ENCODE measurements at places on chromosomes 5 and 9.
A peak's percentile ranks its signal among the peaks of the same experiment; 100 is the strongest.

DNA sequence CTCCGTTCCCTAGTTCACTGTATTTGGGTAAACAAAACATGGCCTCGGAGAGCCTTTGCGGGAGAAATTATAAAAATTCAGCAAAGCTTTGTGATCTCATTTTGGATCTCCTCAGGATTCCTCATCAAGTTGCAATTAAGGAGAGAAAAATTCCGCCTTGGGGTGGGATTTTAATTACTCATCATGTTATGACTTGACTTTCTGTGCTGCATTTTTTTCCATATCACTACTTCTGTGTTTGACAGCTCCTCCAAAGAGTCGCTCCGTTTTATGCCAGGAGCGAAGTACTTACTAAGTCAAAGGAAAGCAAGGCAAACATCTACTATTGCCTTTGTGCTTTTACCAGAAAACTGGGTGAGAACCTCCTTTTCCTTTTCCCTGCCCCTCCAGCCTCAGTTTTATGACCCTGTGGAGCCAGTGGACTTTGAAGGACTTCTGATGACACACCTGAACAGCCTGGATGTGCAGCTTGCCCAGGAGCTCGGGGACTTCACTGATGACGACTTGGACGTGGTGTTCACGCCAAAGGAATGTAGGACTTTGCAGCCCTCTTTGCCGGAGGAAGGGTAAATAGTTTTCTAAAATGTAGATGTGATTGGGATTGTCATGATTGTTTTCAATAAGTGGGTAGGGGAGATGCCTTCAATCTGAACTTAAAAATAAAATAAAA lies 71.5 kb downstream of the DOCK8 start:
- DNase-seq = no peak

DNA sequence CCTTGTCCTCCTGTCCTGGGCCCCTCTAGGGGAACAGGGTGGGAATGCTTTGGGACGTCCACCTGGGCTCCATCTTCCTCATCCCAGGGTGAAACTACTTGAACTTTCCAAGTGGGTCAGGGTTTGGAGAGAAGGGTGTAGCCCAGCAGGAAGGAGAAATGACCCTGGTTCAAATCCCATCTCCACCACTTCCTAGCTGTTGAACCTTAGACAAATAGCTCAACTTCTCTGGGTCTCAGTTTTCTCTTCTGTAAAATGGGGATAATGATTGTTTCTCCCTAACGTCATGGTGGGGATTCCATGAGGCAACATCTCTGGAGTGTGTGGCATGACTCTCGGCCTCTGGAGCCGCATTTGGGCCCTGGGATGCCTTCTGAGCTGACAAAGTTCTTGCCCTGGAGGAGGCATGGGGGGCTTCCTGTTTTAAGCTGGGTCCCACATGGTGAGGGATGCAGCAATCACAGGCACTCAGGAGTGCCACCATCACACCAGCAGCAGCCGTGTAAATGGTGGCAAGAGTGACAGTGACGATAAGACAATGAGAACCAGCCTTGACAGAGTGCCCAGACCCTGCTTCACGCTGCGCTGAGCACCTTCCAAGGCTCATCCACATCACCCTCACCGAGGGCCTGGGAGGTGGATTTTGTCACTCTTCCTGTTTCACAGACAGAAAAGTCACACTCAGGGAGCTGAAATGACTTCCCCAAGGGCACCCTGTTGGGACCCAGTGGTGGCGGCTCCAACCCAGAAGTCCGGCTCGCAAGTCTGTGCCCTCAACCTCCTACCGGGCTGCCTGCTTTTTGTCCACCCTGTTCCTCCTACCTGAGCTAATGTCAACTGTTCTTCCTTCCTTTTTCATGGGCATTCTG lies 69.5 kb upstream of the IER5L start:
- no peak for DNase-seq

- no peak for DNase-seq
Measured at GRCh38 chr9:100419166-100419565, 7.8 kb upstream of the MSANTD3 start.

DNA sequence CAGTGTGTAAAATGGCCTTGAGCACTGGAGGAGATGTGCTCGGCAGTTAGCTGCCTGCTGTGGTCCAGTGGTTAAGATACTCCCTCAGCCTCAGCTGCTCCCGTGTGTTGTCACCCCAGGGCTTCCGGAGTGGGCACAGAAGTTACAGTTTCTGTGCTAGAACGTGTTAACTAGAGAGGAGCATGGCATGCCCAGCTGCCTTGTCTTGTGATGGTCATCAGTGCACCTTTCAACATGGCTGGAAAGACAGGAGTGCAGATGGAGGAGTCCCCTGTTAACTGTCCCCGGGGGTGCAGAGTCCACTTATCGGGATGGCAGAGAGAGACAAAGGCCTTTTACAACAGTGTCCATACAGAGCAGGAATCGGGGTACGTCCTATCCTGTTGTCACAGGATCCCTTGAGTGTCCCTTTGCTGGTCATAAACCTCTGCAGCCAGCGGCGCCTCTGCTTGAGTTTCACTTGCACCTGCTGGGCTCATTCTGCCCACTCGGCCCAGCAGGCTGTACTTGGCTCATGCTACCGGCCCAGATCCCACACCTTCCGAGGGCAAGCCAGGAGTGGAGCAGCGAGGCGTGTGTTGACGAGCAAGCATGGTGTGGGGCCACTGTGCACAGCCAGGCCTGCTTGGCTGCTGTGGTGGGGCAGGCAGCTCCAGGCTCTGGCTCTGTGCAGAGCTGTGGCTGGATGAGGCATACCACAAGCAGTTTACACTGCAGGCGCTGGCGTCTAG lies 112.6 kb downstream of the EHMT1 start:
- DNase-seq = no peak

GRCh38 chr5:33417632-33418031 lies 23.1 kb upstream of the TARS1 start:
- DNase-seq = no peak

DNA sequence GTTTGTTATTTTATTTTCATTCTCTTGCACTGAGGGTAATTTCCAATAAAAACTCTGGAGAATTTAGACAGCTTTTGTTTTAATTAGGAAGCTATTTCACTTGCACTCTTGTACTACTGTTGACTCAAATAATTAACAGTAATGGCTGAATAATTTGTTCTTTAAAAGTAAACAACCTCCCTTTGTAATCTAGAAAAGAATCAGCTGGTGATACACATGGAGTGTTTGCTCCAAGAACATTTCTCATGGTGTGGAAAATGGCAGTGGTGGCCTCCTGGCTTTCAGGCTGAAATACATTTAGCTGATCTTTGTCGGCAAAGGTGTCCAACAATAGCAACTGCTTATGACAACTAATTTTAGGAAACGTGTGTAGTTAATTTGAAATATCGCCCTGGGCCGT lies 129.4 kb downstream of the C9orf152 start:
- DNase-seq = no peak

DNA sequence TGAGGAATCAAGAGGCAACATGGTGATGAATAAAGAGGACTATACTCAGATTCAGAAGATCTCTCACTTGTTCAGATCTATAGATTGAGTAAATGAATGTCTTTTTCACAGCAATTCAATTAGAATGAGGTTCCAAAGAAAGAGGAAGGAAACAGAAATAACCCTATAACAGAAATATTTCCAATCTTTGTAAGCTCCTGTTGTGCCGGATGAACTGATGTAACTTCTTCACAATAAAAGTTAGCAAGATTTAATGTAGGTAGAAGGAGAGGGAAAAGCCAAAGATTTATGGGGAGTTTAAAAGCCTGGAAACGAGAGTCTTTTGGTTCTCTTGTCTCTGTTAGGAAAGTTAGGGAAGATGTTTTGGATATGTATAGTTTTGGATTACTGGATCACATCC lies 92.1 kb downstream of the PBX3 start:
- no peak for DNase-seq

GRCh38 chr9:87556821-87557220 lies 59.2 kb downstream of the DAPK1 start:
- no peak for DNase-seq

- DNase-seq = no peak
Measured at GRCh38 chr9:94937214-94937903, 210.9 kb downstream of the AOPEP start.

GRCh38 chr5:168007286-168007685 lies 284.2 kb upstream of the WWC1 start:
- DNase-seq = no peak

DNA sequence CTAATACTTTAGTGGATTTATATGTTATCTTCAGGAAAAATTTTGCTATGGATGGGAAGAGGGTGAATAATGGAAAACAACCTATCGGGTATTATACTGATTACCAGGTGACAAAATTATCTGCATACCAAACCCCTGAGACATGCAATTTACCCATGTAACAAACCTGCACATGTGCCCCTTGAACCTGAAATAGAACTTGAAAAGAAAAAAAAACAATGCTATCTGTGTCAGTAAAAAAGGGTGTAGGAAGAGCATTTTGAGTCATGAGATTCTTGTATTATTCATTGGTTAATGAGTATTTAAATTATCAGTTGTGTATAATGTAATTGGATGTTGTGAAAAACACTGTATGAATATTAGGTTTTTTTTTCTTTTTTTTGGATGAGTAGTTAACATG lies 75.4 kb downstream of the PRR16 start:
- no peak for DNase-seq

GRCh38 chr9:136964833-136965422 lies 12.4 kb upstream of the PTGDS start:
- DNase-seq = no peak

DNA sequence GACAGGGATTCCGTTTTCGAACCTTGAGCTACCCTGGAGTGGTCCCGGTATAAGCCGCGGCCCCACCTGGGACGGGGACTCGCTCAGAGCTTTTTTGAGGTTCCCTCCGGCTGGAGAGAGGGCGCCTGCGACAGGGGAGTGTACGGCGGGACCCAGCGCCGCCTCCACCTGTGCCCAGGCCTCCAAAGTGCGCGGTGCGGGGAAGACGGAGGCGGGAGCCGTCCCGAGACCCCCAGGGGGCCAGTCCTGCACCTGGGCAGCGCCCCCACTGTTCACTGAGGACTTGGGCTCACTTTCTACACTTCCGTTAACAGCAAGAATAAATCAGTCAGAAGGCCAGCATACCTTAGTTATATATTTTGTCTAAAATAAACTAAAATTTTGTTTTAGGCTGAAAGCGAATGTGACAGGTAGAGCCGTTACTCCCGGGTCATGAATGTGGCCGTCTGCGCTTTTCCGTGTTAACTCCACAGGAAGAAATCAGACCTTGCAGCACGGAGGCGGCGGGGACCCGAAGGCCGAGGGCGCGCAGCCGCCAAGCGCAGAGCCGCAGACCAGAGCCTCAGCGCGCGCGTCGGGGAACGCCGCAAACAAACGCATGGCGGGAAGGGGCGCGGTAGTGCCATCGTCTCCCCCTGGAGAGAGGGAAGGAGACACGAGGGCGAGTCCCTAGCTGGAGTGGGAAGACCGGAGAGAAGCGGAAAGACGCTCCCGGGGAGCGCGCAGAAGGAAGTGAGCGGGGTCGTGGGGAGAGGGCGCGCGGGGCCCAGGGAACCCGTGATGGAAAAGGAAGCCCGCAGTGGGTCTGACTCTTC lies 14.1 kb downstream of the TRIM7 start:
- peak; percentile 62 for DNase-seq

DNA sequence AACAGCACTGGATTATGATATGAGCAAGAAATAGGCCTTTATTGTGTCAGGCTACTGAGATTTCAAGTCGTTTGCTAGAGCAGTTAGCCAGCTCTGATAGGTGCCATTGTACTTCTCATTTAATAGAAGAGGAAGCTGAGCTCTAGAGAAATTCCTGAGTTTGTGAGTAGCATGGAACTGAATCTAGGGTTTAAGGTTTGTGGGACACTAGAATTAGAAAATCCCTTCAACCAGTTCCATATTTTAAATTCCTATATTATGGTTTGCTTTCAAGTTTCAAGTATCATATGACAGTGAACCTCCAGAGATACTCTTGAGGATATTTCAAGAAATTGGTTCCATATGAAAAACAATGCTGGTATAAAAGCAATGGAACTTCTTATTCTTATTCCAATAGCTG lies 87.6 kb downstream of the ANKRD55 start:
- no peak for DNase-seq

DNA sequence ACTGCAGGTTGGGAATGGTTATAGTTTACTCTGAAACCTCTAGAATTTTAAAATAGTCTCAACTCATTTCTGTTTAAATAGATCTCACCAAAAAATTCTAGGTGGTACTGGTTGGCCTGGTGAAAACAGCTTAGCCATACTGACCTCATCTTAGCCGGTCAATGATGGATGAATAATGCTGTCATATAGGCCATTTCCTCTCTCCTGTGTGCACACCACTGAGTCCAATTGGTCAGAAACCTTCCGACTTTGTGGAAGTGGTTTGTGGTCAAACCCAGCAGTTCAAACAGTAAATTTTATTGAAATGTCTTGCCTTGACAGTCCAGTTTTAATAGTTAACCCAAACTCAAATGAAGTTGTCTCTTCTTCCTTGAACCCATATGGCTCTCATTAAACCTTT lies 98.6 kb downstream of the GIN1 start:
- no peak for DNase-seq

DNA sequence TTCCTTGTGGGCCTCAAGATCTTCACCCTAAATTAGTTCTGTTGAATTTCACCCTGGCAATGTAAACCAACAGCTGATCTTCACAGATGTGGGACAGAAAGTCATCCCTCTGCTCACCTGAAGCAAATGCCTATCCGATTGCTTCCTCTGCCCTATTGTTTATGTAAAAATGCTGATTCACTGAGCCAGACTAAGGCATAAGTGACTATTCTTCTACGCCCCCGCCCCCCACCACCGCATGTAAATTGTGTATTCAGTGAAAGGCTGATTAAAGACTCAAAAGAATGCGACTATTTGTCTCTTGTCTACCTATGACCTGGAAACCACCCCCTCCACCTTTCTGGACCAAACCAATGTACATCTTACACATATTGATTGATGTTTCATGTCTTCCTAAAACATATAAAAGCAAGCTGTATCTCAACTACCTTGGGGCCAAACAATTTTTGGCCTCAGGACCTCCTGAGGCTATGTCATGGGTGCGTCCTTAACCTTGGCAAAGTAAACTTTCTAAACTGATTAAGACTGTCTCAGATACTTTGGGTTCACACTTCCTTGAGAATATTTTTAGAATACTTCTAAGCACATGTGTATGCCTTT lies 129.7 kb upstream of the BOD1 start:
- no peak for DNase-seq

DNA sequence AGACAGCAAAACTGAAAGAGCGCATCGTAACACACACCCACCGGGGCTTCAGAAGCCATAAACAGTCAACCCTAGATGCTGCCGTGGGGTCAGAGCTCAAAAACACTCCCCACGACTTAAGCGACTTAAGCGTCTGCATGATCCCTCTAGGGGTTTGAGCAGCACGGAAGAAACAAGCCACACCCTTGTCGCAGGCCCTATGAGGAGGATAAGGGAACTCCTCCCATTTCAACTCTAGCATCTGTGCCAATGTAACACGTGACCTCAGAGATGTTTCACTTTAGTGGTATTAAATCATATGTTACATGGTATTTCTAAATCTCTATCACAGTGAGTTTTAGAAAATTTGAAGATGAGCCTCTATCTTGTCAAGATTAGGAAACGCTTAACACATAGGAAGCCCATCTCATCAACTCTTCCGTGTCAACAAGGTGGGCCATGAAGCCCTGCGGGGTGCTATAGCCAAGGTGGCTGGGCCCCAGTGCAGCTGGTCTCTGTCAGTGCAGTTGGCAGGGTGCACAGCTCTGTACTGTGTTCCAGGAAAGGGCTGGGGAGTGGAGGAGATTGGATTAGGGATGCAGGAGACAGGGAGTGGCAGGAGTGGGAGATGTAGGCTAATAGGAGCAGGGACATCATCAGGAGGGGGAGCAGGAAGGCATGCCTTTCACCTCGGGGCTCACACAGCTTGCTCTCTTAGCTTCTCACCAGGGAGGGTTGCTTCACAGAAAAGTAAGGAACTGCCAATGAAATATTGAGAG lies 33.1 kb downstream of the ZCCHC9 start:
- DNase-seq = no peak

GRCh38 chr5:176180781-176181180 lies 57.4 kb upstream of the SIMC1 start:
- no peak for DNase-seq

Data from activated CD8-positive, alpha-beta T cell treated with anti-CD3 and anti-CD28 coated beads for 36 hours (primary cell).